GM18507 (cell line): ENCODE measurements at places on chromosomes 2 and 18.

GRCh38 chr2:8650256-8650655, 31.6 kb upstream of the ID2 start:
- DNase-seq: no peak

DNA sequence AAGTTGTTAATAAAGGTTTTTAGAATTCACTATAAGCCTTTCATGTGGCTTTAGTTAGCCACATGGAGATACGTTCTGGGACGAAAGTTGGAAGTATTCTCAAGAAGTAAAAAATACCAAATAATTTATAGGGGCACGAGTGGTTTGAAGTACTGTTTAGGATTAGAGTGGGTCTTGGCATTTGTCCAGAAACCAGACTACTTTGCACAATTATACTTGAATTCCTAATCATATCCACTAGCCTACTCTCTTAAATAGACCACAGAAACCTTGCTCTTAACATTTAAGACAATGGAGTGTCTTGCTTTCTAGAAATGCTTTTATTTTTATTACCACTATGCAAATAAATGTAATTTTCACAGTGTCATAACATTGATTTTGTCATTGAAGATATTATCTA, 44.6 kb downstream of the UBE2E3 start:
- no peak for DNase-seq

GRCh38 chr2:192206399-192206798, 11.7 kb upstream of the TMEFF2 start:
- DNase-seq: no peak

- DNase-seq: no peak
Observed at GRCh38 chr2:238865015-238865719, 17.3 kb downstream of the TWIST2 start.

- DNase-seq: no peak
Observed at GRCh38 chr2:20106746-20107145, 55.3 kb upstream of the LAPTM4A start.

DNA sequence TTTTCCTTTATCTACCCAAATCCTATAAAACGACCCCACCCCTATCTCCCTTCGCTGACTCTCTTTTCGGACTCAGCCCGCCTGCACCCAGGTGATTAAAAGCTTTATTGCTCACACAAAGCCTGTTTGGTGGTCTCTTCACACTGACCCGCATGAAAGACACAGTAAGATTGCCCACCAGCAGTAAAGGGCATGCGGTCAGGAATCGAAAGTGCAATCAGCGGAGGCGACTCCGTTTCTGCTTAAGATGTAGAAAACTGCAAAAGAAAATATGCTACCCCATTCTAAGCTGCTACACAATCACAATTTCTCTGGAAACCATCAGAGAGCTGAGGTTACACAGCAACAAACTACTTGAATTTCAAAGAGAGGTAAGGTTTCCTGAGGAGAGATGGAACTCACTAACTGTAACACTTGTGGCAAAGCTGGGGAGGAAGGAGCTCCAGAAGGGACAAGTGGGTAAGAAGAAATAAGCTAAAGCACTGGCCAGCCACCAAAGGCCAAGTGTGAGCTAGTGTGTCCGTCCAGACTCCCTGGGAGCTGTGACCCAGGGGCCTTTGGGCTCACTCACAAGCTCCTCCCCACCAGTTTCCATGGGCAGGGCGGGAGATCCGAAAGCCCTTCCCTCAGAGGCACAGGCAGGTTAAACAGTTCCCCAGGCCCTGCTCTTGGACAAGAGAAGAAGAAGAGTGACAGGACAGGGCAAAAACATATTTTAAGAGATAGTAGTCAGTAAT, 72.8 kb upstream of the TGFA start:
- no peak for DNase-seq

GRCh38 chr2:133390156-133390555, 178.1 kb downstream of the NCKAP5 start:
- DNase-seq: no peak

- DNase-seq: no peak
Observed at GRCh38 chr18:73551211-73551610, 596.4 kb downstream of the FBXO15 start.

DNA sequence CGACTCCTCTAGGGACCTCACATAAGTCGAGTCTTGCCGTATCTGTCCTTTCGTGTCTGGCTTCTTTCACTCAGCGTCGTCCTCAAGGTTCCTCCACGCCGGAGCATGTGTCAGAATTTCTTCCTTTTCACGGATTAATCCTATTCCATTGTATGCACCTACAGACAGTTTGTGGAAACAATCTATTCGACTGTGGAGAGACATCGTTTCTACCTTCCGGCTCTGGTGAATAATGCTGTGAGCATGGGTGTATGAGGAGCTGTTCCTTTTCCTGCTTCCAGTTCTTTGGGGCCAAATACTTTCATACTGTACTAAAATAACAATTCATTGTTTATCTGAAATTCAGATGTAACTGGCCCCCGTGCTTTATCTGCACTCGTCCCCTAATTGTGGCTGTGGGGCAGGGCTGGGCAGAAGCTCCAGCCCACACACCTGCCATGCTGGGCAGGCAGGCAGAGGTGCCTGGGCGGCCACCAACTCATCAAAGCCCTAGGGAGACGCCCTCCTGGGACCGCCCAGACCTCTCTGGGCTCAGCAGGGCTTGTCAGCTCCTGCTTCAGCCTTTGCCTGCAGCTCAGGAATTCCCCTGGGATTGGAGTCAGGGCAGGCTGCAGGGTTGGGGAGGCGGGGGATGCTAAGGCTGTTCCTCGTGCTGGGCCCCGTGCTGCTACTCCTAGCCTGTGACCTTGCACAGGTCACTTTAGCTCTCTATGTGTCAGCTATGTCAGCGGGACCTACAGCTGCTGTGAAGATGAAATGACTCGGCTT, 14.5 kb downstream of the GPC1 start:
- DNase-seq: no peak

DNA sequence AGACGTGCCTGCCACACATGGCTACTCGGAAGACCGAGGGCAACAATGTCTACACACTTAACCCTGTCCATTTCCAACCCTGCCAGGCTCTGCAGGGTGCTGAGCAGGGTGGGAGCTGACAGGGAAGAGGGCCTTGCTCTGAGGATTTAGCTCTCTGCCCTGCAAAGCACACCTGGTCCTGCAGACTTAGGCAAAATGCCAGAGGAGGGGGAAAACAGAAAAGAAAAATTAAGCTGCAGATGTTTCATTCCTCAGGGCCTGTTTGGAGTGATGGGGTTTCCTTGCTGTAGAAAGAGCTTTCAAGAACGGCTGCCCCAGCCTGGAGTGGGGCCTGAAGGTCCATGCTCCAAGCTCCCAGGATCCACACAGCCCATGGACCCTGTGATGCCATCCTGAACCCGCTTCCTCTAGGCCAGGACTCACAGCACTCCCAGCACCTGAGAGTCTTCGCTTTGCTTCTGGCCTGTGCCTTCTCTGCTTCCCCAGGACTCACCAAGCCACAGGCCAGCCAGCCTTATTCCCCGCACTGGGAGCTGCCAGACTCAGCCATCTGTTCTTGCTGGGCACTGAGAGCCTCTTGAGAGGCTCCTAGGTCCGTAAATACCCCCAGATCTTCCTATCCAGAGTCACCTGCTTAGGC, 9.1 kb upstream of the TEX51 start:
- DNase-seq: no peak

DNA sequence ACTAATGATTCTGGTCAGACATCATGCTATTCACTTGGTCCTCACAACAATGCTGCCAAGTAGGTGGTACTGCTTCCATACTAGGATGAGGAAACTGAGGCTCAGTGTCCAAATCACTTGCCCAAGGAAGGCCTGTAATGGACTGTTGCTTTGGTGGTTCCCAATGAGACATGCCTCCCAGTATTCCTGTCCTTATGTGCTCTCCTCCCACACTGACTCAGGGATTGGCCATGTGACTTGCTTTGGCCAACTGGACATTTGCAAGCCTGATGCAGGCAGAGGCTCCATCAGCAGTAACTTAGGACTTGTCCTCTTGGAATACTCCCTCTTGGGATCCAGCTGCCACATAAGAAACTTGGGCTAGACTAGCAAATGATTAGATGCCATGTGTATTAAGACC, 3.0 kb downstream of the FBXO41 start:
- DNase-seq: no peak

DNA sequence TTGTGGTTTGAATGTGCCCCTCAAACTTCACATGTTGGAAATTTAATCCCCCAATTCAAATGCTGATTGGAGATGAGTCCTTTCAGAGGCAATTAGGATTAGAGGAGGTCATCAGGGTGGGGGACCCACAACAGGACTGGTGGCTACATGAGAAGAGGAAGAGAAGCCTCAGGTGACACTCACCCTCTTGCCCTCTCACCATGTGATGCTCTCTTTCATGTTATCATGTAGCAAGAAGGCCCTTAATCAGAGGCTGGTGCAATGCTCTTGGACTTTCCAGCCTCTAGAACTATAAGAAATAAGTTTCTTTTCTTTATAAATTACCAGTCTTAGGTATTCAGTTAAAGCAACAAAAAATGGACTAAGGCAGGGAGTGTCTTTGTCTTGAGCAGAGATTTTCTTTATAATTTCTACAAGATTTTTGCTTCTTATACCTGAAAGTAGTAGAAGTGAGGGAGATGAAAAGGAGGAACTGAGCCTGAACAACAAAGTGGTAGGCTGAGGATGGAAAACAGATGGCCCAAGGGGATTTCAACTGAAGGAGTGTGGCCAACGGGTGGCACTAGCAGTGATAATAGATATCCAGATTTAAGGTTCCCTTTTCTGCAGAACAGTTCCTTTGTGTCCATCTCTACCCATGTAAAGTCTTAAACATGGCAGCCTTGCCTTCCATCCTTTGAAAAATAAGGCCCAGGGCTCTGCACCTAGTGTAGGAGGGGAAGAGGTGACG, 49.2 kb upstream of the TGIF1 start:
- DNase-seq: no peak

DNA sequence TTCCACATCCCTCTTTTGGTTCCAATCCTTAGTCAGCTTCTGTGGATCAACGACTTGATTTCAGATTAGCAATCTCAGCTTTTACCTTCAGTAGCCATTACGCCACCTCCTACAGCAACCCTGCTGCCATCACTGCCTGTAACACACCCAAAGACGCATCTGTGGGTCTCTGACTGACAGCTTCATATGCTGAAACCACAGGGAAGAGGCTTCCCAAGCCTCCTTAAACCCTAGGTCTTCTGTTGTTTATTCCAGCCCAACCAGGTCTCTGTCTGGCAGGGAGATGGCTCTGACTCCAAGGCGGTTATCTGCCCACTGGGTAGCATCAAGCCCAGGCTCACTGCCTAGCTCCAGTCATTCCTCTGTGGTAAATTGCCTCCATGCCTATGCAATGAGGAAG, 28.6 kb upstream of the TRIB2 start:
- DNase-seq: no peak

DNA sequence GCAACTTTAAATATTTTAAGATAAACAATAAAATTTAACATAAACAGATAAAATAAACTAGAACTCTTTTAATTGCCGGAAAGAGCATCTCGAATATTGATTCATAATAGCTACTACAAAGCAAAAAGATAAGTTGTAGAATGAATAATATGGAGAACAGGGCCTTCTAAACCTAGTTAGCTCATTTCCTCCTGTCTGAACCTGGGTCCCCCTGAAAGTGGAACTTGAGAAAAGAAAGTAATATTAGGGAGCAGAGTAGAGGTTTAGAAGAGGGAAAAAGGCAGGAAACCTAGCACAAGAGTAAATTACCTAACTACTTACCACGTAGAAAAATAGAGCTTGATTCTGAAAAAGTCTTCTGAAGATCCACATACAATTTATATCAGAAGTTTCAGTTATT, 80.7 kb upstream of the NETO1 start:
- no peak for DNase-seq

DNA sequence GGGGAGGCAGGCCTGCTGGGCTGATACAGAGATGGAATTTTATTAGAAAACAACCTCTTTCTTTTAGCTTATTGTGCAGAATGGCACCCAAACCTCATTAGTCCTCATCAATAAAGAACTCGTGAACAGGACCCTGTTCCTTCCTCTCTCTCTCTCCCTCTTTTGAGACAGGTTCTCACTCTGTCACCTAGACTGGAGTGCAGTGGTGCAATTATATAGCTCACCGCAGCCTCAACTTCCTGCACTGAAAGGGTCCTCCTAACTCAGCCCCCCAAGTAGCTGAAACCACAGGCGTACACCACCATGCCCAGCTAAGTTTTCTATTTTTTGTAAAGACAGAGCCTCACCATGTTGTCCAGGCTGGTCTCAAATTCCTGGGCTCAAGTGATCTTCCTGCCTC, 21.7 kb upstream of the AP1S3 start:
- no peak for DNase-seq

DNA sequence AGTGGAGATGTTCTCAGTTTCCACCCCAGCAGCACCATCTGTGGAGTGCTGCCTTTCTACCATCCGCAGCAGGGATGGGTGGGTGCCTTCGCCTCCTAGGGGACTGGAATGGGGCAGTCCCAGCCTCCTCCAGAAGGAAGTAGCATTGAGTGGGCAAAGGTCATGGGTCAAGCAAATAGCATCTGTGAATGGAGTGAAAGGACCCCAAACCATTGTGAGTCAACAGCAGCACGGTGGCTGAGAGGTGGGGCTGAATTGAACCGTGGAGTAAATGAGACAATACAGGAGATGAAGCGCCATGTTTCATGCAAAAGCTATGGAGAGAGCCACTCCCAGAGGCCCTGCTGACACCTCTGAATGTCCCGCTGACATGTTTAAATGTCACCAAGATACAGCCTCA, 9.7 kb downstream of the GPR55 start:
- DNase-seq: no peak

DNA sequence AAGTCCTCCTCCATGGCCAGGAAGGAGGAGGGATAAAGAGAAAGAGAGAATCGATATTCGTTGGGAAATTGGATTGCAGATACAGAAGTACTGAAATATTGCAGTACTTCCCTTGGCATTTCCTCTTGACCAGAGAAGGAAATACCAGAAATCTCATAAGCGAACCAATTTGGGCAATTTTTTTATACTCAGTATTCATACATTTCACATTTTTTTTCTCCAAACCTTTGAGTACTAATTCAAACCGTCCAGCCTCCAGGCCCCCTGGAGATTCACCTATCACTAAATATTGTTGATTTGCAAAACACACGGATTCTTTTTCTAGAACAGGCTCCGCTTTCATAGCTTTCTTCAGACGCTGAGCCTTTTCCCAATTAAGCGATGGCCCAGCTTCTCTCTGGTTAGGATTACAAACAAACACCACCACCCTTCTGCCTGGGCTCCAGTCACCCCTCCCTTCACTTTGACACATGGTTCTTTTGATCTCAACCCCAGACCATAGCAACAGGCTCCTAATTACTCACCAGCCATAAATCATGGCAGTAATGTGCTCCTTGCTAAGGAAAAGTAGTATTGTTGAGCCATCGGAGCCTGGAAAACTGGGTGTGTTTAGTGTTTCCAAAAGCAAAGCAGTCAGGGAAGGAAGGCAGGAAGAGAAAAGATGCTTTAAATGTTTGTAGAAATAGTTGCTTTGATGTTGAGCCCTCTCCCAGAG, 138.4 kb upstream of the CCDC68 start:
- DNase-seq: no peak

DNA sequence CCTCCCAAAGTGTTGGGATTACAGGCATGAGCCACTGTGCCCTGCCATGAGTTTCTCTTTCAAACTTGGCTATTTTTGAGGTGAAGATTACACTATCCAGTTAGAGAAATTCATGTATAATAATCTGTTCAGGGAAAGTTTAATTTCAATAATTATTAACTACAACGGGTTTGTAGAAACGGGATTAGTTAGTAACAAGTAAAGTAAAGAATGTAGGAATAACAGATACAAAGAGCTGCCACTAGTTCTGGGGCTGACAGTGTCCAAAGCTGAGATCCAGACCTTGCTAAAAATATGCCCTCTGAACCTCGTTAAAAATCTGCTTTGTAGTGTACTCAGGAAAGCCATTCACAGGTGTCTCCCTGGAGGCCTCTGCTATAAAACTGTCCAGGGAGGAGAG, 16.9 kb downstream of the SFTPB start:
- DNase-seq: no peak
